SJSA1 (cell line): ENCODE measurements at places on chromosomes 11 and 22. TPM values are rescaled to one million over a fixed set of nuclear protein-coding genes. Genes with fewer than 3 reads are reported as not detected.

GRCh38 chr22:41862160-41862529 is 29.2 kb downstream of the SREBF2 start:
- DNase-seq: peak; percentile 3

DNA sequence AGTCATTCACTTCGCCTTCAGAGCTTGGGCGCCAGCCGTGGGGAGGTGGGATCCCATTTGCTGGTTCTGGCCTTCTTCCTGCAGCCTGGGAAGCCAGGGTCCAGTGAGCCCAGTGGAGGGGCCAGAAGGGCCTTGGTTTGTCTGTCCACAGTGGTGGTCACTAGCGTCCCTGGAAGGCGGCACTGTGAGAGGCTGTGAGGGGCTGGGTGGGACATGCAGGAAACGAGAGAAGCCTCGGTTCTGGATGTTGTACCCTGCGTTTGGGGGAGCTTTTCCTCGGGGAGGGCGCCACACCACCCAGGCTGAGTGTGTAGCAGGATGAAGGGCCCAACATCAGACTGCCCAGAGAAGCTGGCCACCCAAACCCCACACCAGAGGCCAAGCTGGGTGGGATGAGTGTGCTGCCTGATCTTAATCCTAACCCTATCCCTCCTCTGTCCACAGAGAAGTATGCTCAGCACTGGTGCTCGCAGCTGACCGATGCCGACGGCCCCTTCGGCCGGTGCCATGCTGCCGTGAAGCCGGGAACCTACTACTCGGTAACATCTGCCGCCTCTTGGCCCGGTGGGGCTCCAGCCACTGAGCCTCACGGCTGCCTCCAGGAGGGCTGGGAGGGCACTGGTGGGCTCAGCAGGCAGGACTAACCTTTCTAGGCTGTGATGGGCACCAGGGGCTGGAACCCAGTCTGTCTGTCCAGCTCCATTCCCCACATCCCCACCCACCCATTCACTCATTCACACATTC is 14.4 kb downstream of the MUC5AC start:
- DNase-seq: no peak

DNA sequence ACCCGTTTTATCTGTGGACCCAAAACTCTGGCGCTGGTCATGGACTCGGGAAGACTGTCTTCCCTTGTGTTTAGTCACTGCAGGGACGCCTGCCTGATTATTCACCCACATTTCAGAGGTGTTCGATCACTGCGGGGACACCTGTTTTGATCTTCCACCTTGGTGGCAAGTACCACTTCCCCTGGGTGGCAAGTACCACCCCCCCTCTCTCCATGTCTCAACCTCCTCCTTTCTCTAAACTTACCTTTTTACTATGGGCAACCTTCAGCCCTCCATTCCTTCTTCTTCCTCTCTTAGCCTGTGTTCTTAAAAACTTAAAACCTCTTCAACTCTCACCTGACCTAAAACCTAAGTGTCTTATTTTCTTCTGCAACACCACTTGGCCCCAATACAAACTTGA is 1.9 kb upstream of the NDUFC2 start:
- DNase-seq: no peak

GRCh38 chr11:128244871-128245270 is 342.5 kb downstream of the ETS1 start:
- DNase-seq: no peak

- DNase-seq: no peak
Observed at GRCh38 chr11:45392591-45393091, 106.5 kb upstream of the SYT13 start.

DNA sequence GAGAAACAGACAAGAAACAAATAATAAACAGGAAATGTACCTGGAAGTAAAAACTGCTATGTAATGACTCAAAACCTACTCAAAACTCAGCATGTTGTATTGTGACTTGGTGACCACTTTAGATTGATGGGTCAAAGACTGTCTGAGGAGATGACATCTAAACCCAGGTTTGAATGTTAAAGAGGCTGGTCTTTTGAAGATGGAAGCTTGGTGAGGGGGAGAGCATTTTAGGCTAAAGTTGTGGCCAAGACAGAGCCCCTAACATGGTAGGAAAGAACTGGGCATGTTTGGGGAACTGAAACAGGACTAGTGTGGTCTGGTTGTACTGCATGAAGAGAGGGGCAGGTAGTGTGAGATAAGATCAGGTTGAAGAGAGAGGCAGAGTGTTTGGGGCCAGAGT is 85.3 kb upstream of the MYO18B start:
- no peak for DNase-seq

DNA sequence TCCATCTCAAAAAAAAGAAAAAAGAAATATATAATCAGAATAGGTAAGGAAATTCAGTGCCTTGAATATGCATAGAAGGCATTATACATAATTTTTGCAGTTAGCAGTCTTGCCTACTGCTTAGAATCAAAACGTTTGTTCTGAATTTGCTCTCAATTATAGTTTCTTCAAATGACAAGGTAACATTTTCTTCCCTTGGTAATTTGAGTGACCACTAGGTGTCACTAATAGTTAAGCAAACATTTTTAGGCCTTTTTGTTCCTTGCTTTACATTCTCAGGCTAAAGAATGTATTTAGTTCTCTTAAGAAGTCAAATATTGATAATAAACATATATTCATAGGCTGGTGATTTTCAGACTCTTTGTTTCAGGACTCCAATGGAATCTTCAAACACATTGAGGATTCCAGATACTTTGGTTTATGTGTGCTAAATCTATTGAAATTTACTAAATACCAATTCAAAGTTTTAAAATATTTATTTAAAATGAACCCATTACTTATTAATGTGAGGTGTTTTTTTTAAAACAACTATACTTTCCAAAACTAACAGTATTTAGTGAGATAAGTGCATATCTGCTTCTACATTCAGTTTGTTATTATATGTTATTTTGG is 55.0 kb upstream of the DEPDC7 start:
- DNase-seq: peak; percentile 43

DNA sequence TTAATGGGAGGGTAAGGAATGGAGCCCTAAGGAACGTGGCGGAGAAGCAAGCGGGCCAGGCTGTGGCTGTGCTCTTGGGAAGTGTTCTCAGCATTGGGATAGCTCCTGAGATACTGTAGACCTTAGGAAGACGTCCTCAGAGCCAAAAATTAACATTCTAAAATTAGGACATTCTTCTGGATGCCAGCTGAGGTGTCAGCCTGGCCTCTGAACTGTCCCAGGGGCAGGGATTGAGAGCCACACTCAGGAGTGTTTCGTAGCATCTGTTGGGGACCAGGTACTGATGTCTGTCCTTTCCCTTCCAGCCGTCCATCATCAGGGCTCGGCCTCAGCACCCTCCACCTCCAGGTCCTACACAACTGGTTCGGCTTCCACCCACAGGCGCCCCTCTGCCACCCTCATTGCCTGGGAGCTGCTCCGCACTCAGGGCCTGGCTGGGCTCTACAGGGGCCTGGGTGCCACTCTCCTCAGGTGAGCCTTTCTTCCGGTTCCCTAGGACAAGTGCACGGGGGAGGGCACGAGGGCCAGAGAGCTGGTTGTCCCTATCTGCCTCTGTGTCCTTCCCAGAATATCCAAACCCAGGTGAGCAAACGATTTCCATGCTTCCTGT is 23.6 kb downstream of the SLC25A18 start:
- DNase-seq: no peak

DNA sequence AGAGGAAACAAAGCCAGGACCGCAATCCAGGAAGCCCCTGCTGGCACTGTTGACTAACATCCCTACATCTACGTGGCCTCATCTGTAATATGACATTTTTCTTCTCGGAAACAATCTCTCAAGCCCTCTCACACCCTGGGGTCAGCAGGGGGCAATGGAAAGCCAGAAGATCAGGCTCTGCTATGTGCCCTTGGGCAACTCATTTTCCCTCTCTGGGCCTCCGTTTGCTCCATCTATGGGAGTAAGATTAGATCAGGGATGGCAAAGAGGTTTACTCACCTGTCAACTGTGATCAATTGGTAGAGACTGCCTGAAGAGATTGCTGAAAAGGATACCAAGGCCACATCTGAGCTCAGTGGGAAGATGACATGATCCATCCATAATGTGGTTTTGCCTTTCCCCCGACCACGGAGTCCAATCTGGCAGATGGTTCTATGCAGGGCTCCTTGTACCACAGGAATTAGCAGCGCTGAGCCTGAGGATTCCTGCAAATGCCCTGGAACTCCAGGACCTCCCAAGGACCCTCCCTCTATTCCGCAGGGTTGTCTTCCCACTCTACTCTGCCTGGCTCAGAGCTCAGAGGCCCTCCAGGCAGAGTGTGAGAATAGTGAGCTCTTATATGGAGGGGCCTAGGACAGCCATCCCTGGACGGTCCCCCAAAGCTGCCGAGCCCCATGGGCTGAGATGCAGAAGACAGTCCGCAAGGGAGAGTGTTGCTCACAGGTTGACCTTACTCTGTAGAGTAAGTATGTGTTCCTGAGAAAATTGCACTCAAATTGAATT is 66.1 kb downstream of the CHST1 start:
- DNase-seq: no peak

DNA sequence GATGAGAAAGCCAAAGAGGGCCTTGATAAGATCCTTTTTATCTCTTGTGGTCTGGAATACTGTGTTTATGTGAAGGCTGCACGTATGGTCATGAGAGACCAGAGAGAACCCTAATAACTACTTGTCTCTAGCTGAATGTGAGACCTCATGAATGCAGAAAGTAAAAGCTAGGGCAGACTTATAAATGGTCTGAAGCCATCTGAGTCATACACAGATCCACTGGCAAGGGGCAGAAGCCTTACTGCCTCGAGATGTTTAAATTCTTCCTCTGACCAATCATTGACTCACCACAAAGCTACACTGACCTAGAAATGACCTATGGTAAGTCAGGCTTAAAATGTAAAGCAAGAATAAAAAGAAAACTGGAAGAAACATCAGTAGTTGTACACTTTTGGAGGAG is 22.7 kb upstream of the OR4B1 start:
- no peak for DNase-seq

DNA sequence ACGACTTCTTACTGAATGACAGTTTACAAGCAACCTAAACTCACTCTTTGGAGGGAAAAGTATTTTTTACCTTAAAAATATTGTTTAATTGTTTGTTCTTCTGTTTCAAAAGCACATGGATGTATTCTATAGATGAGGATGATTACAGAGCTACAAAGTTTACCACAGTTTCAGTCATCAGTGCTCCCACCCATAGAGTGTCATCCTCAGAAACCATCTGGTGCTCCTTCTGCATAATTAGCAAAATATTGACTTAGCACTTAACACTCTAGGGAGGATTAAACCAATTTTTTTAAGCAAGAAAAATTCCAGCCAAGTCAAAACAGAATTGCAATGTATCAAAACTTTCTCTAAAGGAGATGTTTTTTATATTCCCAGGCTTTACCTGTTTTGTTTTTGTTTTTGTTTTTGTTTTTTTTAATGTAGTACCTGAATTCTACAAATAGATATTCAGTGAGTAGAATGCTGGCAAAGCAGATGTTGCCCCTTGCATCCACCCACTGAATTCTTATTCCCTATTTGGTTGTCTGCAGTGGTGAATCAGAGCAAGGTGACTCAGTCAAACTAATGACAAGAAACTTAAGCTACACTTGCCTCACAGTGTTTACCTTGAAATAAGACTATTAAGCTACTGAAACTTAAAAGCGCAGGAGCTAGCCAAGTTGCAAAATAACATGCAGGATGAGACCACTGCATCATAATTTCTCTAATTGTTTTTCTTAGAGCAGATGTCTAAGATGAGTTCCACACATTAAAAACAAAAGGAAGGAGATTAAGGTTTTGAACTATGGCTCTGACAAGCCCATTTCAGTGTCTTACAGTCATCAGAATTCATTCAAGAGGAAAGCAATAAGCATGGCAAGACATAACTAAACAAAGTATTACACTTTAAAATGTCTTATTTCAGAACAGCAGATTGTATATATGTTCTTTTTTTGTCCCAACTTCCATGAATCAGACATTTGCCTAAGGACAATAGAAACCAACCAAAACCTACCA is 155.1 kb upstream of the SOX6 start:
- DNase-seq: no peak

DNA sequence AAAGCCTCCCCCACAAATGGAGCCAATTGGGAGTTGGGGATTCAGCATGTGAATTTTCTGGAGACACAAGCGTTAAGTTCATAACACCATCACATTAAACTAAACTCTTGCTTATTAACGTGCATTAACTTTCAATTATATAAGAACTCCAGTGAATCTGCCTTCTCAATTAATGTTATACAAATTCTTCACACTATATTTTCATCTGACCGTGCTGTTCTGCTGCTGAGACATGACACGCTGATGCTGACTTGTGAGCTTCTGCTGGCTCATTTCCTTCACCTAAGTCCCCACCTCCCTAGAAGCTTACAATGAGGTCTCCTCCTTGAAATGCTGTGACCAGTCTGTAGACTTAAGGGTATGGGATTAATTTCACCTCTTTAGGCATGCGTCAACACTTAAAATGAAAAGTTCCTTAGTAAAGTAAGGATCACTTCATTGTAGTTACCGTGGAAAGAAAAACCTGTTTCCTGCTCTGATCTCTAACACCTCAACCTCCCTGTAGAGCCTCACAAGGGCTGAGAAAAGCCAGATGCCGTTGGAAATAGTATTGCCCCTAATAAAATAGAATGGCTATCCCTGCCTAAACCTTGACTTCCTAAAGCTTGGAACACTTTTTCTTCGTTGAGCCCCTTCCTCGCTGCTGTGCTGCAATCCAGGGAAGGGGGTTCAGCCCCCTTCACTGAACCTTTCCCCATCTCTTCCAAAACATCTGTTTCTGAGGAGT is 2.2 kb downstream of the HBG2 start:
- no peak for DNase-seq

DNA sequence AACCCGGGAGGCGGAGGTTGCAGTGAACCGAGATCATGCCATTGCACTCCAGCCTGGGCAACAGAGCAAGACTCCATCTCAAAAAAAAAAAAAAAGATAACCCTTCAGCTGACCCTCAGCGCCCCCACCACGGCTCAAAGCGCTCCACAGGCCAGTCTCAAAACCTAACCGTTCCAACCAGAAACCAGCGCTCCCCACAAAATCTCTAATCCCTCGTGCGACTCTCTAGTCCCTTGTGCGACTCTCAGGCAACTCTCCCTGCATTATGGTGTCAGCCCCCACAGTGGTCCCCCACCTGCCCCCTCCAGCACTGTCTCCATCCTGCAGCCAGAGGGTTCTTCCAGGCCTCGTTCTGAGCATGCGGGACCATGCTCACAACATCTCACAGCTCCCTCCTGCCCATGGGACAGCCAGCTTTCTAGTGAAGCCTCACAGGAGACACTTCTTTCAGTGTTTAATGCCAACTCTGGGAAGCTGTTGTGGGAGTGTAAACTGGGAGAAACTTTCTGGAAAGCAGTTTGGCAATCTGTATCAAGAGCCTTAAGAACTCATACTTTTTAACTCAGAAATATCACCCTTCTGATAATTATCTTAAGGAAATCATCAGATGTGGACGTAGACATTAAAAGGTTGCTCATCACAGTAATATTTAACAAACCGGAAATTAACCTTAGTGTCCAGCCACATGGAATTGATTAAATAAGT is 4.2 kb upstream of the RASGRP2 start:
- DNase-seq: no peak

Gene PIK3IP1
- 1.3 and 2.2 TPM in 2 replicates for total RNA-seq

Gene NELL1
- not detected in 2 replicates for total RNA-seq

Gene FAM180B
- total RNA-seq: not detected in 2 replicates

Gene CDC45
- 59.6 and 72.5 TPM in 2 replicates for total RNA-seq

Gene OR56A1
- total RNA-seq: not detected in 2 replicates

Gene KMT2A
- 12.8 and 13.4 TPM in 2 replicates for total RNA-seq

Gene TH
- not detected in 2 replicates for total RNA-seq

Gene GRAMD1B
- total RNA-seq: 2.2 and 6.8 TPM in 2 replicates

Gene F2
- not detected in 2 replicates for total RNA-seq

Gene BTG4
- total RNA-seq: 2.4 TPM in 1 of 2 replicates, not detected in the other
